ENCODE measurements at places on chromosomes 12 and 14.

- no peak for DNase-seq
Measured at GRCh38 chr12:76489737-76490136, 69.8 kb downstream of the OSBPL8 start.

DNA sequence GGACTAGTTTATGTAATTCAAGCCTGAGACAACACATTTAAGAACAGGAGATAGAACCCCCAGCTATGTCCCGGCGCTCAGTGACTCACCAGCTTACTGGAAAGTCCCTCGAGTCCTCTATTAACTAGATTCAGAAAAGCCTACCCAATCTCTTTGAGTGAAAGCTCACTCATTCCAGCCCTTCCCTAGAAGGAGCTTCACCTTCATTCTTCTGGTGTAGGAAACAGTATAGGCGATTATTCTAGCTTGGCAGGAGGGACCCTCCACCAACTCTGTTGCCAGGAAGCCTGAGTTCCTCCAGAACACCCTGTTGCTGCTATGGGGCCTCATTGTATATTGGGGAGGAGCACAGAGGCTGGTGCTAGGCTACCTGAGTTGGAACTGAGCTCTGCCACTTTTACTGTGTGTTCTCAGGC, 57.2 kb upstream of the AEBP2 start:
- no peak for DNase-seq

DNA sequence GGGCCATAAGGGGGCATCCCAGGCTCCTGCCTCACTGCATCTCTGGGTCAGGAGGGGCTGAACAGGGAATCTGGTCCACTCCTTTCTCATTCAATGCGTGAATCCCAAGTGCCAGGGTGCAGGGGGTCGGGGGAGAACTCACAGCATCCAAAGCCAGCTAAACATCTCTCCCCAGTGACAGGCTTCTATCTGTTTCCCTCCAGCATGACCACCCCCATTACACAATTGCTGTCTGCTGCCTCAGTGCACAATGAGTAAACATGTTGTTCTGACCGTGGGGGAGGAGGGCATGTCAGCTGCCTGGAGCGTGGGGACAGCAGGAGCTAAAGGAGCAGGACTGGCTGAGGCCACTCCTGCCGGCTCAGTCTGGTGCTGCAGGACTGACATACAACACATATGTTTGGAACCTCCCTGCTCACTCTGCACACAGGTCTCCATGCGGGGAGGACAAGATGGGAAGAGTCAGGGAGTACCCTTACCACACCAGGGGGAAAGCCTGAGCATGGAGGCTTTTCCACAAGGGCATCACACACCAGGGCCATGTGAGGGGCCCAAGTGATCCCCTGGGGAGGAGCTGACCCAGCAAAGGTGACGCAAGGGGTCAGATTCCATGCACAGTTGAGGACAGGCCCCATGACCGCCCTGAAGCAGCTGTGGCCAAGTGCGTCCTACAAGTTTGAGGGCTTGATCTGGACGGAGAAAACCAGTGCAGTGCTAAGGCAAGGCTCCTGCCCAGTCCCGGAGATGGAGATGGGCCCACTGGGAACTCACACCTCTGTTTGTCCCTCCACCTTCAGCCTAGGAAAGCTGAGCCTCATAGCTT, 1.4 kb downstream of the TNS2 start:
- DNase-seq = peak; percentile 84

DNA sequence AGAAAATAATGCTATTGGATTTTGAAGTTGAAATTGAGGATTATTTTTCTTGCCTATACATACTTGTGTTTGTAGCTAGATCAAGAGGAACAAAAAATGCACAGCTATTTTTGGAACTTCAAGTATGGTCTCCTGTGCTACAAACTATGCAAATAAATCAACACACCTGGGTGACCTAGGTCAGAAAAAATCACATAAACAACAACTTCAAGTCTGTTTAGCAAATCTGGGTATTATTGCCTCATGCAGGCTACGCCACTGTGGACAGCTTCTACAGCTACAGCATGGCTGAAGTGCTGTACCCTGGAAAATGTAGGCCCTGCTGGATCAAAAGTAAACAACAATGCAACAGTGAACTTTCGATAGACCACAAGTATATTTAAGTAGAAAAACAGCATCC, 87.5 kb downstream of the SLC6A15 start:
- DNase-seq = no peak

DNA sequence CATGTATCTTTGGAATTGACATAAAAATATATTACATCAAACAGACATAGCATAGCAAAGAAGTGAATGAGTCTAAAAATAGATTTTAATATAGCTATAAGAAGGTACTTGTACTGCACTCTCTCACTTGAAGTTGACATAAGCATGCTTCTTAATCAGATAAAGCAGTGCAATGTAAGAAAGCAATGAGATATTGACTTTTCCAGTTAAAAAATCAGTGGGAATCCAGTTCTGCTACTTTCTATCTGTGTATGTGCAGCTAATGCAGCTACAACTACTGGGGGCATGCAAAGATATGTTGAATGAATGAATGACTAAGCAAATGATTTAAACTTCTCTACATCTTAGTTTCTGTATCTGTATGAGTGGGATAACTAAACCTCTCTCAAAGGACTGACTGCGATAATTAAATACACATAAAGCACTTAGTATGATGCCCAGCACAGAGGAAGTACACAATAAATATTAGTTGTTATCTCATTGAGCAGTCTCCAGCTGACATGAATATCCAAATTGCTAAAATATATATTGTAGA, 10.3 kb downstream of the WASHC3 start:
- no peak for DNase-seq
